ENCODE measurements at places on chromosomes 4 and X.

GRCh38 chr4:135124196-135124595 is 922.6 kb upstream of the PABPC4L start:
- no peak for DNase-seq

DNA sequence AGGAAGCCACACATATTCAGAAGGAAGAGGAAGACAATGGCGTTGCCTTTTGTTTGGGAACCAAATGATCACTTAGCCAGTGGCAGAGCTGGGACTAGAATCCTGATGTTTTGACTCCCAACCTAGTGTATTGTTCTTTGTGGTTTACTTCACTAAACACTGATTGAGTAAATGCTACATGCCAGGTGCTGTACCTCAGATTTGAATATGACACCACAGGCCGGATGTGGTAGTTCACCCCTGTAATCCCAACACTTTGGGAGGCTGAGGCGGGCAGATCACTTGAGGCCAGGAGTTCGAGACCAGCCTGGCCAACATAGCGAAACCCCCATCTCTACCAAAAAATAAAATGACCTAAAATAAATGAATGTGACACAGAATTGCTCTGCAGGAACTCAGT is 8.4 kb downstream of the NDUFA1 start:
- DNase-seq = no peak

DNA sequence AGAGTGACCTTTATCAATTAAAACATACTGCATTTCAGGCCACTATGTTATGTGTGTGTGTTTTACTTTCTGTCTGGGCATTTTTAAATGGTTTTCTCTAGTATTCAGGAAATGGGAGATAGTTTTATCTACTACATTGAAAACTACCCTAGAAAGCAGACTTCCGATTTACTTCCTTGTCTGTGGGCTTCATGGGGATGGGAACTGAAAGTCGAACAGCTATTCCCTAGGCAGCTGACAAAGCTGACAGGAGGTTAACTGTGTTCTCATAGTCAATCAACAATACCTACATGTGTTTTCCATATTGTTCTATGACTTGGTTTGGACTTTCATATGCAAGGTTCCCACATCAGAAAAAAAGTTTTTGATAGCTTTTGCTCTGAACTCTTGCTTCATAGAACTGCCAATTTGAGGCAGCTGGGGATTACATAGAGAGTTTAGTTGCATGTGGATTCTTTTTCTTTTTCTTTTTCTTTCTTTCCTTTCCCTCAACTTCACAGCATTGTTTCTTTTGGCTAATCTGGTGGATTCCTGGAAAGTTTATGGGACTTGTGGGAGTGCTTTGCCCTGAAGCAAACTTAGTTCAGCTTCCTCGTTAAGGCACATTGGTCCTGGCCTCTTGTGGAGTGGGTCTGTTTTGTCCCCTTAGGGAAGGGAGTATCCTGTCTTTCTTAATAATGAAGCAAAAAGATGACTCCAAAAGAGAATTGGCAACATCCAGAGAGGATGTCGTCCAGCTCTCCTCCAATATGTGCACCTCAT is 327.1 kb upstream of the GIMD1 start:
- DNase-seq = no peak

DNA sequence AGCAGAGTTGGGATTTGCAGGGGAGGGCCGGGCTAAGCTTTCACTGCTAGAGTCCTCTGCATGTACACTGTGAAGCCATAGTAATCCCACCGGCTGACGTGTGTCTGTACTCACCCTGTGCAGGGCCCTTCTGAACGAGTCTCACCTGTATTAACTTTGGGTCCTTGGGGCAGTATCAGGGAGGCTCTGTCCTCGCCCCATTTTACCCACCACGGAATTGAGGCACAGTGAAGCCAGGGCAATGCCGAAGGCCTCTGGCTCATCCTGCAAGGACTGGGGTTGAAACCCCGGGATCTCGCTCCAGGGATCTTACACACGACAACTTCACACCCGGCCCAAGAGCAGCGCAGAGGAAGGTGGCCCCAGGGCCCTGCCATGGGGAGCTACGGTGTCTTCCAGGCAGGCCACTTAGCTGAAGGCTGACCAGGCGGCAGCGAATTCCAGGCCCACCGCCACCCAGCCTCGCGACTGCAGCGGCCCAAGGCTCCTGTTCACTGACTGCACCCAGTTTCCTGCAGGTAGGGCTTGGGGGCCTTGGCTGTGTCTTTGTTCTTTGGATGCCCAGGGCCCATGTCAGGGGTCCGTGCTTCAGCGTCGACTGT is 75.5 kb upstream of the ADRA2C start:
- no peak for DNase-seq

GRCh38 chrX:10083809-10084208 is 73.0 kb upstream of the CLCN4 start:
- DNase-seq = no peak

DNA sequence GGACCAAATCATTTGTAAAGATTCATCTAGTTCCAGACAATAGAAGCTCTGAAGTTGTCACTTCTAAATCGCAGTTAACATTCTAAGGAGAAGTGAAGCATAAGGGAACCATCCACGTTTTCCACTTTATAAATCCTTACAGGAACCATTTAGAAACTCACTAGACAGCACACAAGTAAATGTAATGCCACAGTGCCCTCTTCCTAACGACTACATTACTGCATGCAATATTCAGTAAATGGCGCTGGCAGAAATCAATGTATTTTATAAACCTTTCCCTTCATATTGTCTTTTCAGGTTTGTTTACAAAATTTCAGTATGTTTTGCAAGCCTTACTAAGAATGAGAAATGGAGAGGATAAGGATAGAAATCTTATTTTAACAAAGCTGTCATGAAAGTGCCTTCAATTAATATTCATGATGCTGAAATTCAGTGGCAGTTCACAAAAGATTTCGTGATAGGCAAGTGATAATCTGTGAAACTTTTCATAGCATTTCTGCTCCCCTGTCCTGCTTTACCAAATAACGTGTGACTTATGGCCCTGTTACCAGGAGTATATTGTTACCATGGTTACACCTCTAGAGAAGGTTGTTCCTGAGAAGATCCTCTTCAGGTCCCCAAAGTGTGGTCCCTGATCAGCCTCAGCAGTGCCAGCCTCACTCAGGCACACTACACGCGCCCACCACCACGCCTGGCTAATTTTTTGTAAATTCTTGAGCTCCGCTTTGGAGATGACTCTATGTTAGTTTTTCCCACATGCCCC is 54.2 kb downstream of the TMA16 start:
- no peak for DNase-seq

DNA sequence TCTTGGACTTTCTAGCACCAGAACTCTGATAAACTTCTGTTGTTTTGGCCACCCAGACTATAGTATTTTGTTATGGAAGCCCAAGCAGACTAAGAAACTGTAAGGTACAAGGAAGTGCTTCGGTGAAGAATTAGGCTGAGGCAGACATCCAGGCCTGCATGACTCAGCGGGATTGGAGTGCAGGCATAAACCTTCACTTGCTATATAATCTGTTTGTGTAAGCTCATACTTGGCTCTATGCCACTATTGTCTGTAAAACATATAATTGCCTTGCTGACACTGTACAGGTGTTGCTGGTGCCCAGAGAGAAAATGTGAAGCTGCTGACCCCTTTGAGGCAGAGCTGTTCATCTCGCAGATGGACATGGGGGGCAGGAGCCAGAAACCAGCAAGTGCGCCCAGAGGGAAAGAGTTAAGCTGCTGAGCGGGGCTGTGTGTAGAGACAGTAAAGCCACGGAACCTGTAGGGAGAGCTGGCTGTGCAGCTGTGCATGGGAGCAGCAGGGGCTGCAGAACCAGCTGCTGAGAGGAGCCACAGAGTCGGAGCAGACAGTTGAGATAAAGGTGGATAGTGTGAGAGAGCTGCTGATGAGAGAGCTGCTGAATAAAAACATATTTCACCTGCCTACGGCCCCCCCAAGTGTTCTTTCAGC is 96.2 kb downstream of the RBM46 start:
- DNase-seq = no peak

GRCh38 chrX:71556036-71556435 is 22.2 kb upstream of the GCNA start:
- no peak for DNase-seq

Measured in germinal center (tissue), 1 donor.